Stimulated activated CD8-positive, alpha-beta memory T cell treated with anti-CD3 and anti-CD28 coated beads, Interleukin-2, amount 100 ng/mL, for 1 hour (primary cell): ENCODE measurements at places on chromosomes 2 and 18.
A peak's percentile ranks its signal among the peaks of the same experiment; 100 is the strongest.

- no peak for DNase-seq
These were observed 218.8 kb downstream of the DYSF start for GRCh38 chr2:71671895-71672825.

GRCh38 chr2:15142069-15142689, 419.0 kb downstream of the NBAS start:
- DNase-seq: peak; percentile 15

- no peak for DNase-seq
These were observed 1.2 kb upstream of the ANO7 start for GRCh38 chr2:241187101-241187917.

DNA sequence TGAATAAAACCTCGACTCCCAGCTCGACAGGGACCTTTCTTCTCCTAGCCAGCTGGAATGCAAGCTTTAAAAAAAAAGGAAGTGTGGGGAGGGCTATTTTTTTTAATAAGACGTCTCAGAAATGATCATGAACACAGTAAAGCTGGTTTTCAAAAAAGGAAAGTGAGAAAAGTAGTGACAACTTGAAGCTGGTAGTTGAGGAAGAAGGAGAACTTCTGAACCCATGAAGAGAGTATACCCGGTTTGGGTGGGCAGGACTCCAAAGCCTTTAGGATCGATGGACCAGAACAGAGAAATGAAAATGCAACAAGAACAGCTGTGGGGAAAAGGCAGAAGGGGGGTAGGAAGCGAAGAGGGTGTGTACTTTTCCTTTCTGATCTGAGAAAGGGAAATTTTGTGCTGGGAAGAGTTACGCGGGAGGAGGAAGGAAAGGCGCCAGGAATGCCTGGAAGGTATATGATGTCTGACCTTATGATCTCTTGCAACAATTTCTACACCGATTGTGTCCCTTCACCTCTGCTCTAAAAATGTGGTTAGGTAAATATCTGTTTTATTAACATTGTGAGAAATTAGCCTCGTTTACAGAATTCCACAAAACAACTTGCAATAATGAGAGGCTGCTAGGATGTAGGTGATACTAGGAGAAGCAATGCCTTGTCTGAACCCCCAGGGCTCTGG, 22.6 kb upstream of the CYP1B1 start:
- DNase-seq: no peak

- DNase-seq: no peak
These were observed 27.0 kb upstream of the DPYSL5 start for GRCh38 chr2:26820932-26821331.

- DNase-seq: no peak
These were observed 280.4 kb upstream of the SESTD1 start for GRCh38 chr2:179545024-179545423.

DNA sequence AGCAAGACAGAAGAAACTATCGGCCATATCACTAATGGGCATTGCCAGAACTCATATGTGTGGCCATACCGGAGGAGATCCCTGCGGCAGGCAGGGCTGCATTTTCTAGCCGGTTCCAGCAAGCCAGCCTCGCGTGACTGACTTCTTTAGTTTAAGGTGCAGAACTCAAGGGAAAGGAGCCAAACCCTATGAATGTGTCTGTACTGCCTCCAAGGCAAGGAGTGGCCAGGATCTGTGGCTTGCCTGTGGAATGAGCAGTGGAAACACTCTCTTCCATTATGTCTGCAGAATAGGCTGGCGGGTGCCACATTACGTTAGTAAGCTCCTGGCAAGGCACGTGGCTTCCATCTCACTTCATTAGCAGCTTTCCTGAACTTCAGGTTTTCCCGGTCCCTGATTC, 137.6 kb downstream of the ATL2 start:
- no peak for DNase-seq

DNA sequence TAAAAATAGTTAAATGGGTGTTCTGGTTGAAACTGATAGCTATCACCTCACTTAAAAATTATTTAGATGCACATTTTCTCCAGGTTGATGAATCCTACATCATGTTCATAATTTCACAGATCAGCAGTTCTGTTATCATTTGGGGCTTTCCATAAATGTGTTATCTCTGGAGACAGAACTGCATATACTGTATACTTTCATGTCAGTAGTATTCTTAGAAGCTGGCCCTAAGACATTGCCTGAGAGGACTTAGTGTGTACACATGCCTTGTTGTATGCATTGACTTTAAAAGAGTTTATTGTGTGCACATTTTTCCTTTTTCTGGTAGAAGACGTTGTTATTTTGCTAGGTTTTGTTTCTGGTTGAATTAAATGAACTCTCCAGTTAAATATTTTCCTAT, 41.0 kb downstream of the PIK3C3 start:
- DNase-seq: no peak

DNA sequence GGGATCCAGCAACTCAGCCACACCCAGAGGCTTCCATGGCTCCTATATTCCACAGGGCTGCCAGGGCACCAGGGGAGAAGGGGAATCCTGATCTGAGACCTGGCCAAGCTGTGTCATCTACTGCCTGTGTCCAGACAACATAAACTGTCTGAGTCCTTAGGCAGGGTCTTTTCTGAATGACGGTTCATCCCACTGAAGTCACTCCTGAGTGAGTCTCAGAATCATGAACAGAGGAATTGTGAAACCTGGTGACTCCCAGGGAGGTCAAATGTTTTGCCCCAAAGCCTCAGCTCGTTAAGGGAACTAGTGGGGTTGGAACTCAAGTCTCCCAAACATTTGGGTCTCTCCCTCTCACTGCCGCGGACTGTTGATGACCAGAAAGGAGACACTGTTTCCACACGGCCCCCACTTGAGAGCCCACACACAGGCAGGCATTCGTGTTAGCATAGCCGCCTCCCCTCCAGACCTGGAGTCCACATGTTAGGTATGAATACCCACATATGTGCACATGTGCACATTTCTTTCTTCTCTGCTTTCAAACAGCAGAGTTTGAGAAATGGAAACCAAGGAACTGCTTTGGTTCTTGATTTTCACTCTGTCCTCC, 125.0 kb upstream of the MSH6 start:
- no peak for DNase-seq

GRCh38 chr2:7673853-7674252, 756.6 kb downstream of the RNF144A start:
- no peak for DNase-seq

GRCh38 chr2:152221839-152222238, 46.3 kb upstream of the STAM2 start:
- no peak for DNase-seq

GRCh38 chr18:9477509-9477908, 2.2 kb downstream of the RALBP1 start:
- no peak for DNase-seq

DNA sequence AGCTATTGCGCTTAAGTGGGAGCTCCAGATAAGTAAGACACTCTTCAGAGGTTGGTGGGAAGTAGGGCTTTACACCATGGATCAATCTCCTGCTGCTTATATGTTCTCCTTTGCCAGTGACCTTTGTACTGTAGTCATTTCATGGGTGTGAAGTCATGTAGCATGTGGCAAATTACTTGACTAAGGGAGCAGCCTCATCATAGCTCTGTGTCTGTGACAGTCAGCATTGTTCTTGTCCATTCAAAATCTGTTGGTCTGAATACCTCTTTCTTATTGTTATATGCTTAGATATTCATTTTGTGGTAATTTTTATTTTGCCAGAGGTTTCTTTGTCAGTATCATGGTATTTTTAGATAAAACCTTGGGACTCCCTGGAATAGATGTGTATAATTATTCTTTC, 18.2 kb downstream of the SLC4A1AP start:
- no peak for DNase-seq

DNA sequence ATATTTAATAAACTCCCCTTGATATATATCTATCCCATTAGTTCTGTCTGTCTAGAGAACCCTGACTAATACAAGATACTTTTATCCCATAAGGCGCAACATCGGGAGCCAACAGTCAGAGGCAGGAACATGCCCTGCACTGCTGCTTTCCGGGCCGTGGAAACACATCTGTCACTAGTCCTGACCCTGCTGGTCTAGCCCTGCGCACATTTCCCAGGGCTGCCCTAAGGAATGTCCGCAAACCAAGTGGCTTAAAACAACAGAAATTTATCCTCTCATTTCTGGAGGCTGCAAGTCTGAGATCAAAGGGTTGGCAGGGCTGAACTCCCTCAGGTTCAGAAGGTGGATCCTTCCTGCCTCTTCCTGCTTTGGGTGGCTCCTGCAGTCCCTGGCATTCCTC, 114.2 kb upstream of the TPO start:
- no peak for DNase-seq

DNA sequence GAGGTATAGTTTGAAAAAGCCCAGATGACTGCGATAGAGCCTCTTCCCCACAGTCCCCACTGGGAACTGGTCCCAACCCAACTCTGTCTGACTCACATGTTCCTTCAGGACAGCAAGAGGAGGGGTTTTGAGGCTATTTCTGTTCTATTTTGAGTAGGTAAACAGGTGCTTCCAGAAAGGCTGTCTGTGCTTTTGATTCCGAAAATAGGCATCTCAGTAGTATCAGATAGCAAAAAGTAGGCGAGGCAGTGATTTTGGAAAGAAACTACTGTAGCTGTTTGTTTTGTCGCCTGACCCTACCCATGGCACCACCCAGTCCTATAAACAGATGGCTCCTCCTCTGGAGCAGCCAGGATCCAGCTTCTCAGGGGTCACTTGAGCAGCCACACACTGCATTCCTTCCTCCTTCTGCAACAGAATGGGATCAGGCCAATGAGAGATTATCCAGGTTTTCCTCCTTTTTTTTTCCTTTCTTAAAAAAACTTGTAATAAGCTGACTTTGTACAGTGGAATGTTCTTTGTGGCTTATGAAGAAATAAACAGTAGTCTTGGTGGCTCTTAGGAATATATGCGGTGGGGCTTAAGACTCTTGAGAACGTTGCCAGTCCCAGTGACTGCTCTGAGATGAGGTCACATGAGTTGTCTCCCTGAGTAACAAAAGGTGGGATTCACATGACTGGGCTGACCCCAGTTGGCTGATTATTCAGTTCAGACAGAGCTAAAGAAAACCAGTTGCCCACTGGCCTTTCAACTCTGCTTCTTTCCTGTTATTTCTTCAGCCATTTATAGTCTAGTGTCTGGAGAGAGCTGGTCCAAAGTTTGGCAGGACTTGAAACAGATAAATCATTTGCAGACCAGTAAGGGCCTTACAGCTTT, 98.6 kb downstream of the KCNS3 start:
- no peak for DNase-seq

DNA sequence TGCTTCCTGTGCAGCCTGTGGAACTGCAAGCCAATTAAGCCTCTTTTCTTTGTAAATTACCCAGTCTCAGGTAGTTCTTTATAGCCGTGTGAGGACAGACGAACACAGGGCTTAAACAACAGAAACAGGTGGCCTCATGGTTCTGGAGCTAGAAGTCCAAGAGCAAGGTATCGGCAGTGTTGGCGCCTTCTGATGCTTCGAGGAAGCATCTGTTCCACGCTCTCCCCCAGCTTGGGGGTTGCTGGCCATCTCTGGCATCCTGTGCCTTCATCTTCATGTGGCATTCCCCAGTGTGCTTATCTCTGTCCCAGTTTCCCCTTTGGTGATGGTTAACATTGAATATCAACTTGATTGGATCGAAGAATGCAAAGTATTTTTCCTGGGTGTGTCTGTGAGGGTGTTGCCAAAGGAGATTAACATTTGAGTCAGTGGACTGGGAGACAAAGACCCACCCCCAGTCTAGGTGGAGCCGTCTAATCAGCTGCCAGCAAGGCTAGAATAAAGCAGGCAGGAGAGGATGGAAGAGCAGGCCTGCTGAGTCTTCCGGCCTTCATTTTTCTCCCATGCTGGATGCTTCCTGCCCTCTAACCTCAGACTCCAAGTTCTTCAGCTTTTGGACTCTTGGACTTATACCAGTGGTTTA, 287.6 kb downstream of the PHLPP1 start:
- no peak for DNase-seq

DNA sequence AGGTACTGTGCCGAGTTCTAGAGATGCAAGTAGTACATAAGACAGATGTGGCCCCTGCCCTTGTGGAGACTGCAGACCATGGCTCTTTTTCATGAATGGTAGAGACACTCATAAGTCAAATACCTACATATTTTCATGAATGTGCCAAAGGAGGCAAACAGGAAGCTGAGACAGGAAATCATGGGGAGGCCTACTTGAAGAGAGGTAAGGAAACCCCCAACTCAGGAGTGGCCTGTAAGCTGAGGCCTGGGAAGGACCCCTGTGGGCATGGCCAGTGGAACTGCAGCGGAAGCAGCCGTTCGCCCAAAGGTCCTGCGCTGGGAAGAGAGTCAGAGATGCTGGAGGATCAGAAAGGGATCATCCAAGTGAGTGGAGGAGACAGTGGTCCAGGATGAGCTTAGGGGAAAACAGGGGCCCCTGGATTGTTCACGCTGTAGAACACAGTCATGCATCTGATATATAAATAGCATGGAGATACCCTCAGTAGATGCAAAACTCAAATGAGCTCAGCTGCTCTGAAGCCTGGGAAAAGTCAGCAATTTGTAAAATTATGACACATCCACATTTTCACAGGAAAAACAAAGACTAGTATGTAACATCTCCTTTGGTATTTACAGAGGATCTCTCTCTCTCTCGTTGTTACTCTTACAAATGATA, 228.9 kb downstream of the NEDD4L start:
- no peak for DNase-seq

- no peak for DNase-seq
These were observed 137.2 kb upstream of the CXCR4 start for GRCh38 chr2:136255127-136255526.

DNA sequence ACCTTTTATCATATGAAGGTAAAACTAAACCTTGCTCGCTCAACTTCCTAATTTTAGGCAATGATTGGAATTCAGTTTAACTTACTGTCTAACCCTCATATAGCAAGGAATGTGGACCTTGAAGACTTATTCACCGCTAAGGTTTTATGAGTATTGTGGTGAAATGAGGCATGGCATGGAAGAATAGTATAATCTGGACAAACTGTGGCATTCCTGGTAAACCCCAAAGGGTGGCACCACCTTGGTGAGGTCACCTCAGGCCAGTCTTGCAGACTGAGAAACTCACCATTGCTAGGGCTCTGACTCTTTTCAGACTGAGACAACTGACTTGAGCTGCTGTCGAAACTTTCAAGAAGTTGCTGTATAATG, 51.1 kb upstream of the EHBP1 start:
- DNase-seq: no peak

DNA sequence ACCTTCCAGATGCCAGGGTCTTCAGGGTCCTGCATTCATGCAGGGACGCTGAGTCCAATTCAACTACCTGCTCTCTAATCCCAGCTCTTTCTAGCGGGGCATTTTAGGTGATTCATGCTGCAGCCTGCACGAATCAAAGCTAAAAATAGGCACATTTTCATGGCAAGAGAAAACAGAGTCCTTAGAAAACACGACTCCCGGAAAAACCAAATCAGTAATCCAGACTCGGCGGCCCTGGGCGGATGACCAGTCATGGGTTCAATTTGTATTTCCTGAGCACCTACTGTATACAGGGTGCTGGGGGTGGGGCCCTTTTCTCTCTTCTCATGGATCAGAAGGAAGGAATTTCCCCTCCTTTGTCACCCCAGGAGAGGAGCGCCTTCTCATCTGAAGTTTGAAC, 64.4 kb downstream of the LONRF2 start:
- no peak for DNase-seq

DNA sequence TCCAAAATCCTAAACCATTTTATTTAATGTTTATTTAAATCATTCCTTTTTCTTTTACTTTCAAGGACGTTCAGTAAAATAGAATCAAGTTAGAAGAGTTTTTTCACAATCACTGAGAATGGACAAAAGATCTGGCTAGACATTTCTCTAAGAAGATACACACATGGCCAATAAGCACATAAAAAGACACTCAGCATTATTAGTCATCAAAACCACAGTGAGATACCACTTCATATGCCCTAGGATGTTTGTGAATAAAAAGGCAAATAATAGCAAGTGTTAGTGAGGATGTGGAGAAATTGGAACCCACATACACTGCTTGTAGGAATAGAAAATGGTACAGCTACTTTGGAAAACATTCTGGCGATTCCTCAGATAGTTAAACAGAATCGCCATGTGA, 76.1 kb downstream of the RHBDD1 start:
- DNase-seq: no peak
